ENCODE measurements at places on chromosomes 12 and 14. TPM values are rescaled to one million over a fixed set of nuclear protein-coding genes. Genes with fewer than 3 reads are reported as not detected.

DNA sequence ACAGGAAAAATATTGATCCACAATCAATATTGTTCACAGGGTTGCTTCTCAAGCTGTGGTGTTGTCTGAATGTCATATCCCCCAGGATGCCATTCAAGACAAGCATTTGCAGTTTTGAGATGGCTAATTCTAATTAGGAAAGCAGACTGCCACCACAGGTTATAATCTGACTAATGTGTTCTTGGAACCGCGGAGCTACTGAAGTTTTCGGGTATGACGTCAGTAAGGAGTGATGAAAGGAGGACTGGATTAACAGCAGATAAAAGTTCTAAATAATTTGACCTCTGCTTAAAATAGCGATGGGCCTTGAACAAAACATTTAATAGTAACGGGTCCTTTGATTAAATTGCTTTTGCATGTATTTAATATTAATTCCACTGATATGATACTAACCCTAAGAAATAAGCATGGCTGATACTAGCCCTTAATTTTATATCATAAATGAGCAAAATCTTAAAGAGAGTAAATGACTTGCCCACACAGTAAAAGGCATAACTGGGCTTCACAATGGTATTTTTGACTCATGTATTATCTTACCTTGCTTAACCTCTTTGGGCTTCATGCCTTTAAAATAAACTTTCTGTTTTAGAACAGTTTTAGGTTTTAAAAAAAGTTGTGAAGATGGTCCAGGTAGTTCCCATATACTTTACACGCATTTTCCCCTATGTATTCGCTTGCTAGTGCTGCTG, 50.3 kb downstream of the TSHR start:
- no peak overlapping the region for H3K4me3 ChIP-seq

DNA sequence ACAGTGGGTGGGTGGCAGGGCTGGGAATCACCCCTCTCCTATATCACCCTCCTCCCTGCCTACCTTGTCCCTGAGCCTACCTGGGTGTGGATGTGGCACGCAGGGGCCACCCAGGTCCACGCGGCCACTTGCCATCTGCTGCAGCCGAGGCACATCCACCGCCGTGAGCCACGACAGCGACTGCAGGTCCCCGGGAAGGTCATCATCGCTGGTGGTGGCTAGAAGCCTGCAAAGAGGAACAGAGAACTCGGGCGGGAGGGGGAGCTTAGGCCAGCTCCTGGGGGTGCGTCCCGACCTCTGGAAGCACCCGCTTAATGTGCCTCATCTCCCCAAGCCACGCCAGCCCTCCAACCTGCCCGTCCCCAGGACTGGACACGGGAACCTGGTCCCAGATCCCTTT, 19.0 kb downstream of the FOXN4 start:
- H3K27ac ChIP-seq = no peak overlapping the region
- H3K27me3 ChIP-seq = no peaks in the 10 kb centered on the region
- no peak for DNase-seq
- H3K36me3 ChIP-seq = no peaks in the 10 kb centered on the region
- H3K4me1 ChIP-seq = peaks cover 7% of the 10 kb centered on the region

- H3K36me3 ChIP-seq = no peaks in the 10 kb centered on the region
- H3K4me3 ChIP-seq = no peak overlapping the region
- no peak overlapping the region for H3K27ac ChIP-seq
Observed at GRCh38 chr12:23349564-23349963, 599.9 kb downstream of the SOX5 start.

DNA sequence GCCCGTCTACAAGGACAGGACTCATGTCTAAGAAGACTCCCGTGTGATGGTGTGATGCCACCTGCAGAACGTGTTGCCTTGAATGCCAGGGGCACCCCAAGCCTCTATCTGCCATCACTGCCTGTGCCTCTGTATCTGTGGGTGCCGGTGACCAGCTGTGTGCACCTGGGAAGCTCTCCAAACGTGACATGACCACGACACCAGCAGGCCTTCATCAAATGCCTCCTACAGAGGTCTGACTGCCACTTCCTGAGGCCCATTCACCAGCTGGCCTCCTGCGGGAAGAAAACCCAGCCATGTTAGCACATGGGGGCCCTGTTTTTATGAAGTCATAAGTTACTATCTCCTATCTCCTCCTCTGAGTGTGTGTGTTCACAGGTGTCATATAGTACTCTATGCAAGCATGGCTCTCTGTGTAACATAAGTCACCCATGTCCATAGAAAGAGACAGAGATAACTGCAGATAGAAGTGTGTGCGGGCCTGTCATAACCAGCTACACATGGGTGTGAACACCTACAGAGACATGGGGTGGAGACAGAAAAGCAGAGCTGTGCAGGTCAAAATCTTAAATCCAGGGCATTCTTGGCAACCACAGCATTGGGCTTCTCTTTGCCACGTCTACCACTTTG, 18.3 kb upstream of the SERPINA4 start:
- H3K27ac ChIP-seq = no peak overlapping the region
- no peak overlapping the region for H3K4me3 ChIP-seq
- H3K36me3 ChIP-seq = no peaks in the 10 kb centered on the region
- peaks cover 98% of the 10 kb centered on the region for H3K4me1 ChIP-seq

GRCh38 chr12:121958541-121959240, 40.3 kb downstream of the CFAP251 start:
- no peaks in the 10 kb centered on the region for H3K36me3 ChIP-seq
- peaks cover 19% of the 10 kb centered on the region for H3K4me1 ChIP-seq
- H3K27ac ChIP-seq = no peak overlapping the region
- DNase-seq = no peak
- H3K27me3 ChIP-seq = peaks cover 1% of the 10 kb centered on the region
- H3K4me3 ChIP-seq = no peak overlapping the region

GRCh38 chr12:39459027-39459434, 16.1 kb upstream of the KIF21A start:
- no peak for DNase-seq
- H3K4me3 ChIP-seq = no peak overlapping the region
- H3K36me3 ChIP-seq = no peaks in the 10 kb centered on the region

DNA sequence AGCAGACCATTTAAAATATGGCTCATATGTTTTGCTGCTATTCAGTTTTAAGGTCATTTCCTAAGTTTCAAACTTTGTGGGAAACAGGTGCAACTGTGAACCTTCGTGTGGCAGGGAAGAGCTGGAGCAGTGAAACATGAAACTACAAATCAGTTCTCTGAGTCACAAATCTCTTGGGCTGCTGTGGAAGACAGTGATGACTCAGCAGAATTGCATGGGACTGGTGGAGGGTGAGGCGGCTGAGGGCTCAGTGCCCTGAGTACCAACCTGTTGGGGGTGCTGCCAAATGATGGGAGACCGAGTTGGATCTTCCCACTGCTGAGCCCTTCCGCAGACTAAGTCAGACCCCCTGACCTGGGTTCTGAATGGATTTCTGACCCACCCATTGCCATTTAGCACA, 8.4 kb upstream of the CALM1 start:
- no peaks in the 10 kb centered on the region for H3K27me3 ChIP-seq
- H3K27ac ChIP-seq = no peak overlapping the region
- H3K4me1 ChIP-seq = peaks cover 28% of the 10 kb centered on the region
- H3K36me3 ChIP-seq = no peaks in the 10 kb centered on the region

GRCh38 chr12:106150555-106150954, 11.8 kb upstream of the NUAK1 start:
- H3K27ac ChIP-seq = no peak overlapping the region
- no peak overlapping the region for H3K4me3 ChIP-seq
- H3K36me3 ChIP-seq = no peaks in the 10 kb centered on the region
- no peak for DNase-seq
- no peaks in the 10 kb centered on the region for H3K27me3 ChIP-seq

DNA sequence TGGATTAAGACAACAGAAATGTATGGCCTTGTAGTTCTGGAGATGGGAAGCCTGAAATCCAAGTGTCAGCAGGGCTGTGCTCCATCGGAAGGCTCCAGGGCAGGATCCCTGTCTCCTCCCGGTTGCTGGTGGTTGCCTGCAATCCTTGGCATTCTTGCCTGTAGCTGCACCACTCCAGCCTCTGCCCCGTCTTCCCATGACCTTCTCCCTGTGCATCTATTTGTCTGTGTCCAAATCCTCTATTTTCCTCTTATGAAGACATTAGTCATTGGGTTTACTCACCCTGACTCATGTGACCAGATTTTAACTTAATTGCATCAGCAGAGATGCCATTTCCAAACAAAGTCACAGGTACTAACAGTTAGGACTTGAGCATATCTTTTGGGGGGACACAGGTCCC, 15.1 kb downstream of the TUNAR start:
- H3K36me3 ChIP-seq = no peaks in the 10 kb centered on the region
- DNase-seq = no peak
- no peak overlapping the region for H3K27ac ChIP-seq
- no peaks in the 10 kb centered on the region for H3K4me1 ChIP-seq

The SERPINA5 gene
- polyA plus RNA-seq = 449 TPM

The SYCP3 gene
- polyA plus RNA-seq = not detected

The AKAP6 gene
- 1.4 TPM for polyA plus RNA-seq

The CCDC175 gene
- polyA plus RNA-seq = not detected

The SLC6A13 gene
- polyA plus RNA-seq = 0.60 TPM

Measured in HepG2 (cell line).